ENCODE measurements at places on chromosomes 13 and 19.
A peak's percentile ranks its signal among the peaks of the same experiment; 100 is the strongest.

DNA sequence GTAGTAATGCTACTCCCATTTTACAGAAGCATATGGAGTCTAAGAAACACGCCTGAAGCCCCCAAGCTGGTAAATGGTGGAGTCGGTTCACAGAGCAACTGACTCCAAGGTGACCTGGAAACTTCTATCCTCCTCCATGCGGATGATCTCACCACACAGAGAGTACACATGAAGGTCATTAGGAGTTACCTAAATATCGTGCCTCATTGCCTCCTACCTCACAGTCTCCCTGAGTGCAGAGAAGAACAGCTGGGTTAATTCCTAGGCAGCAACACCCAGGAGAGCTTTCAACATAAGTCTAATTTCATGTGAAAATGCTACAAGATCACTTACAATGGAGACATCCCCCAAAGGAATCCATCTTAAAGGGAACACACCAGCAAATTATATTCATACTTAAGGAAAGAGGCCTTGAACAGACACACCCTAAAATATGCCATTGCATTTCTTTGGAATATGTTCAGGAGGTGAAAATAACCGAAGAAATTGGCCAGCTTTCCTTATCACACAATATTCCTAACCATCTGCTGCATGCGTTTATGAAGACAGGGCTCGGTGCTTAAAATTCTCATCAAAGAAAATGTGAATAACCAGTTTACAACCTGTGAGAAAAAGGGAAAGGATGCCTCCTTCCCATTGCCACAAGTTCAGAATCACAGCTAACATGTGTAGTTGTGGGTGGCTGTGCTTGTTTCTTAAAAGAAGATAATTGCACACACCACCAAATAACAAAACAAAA lies 203.6 kb upstream of the NBEA start:
- DNase-seq: no peak

DNA sequence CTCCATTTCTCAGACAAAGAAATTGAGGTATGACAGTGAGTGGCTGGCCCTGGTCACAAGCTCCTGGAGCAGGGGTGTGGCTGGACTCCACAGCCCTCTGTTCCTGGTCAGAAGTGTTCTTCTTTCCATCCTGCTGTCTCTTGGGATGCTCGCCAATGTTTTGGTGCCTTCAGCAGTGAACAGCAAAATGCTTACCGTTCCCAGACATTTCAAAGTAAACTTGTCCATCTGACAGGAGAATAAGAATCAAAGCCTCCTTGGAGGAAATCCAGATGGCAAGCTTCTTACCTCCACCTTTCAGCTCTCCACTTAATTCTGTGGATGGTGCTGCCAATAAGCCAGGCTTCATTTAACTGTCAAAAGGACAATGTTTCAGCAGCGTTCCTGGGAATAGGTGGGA lies 954.1 kb downstream of the UQCRFS1 start:
- DNase-seq: no peak

GRCh38 chr13:33483471-33483870 lies 197.9 kb upstream of the STARD13 start:
- DNase-seq: peak; percentile 35

- DNase-seq: peak; percentile 76
Measured at GRCh38 chr19:4444765-4445741, 12.5 kb downstream of the UBXN6 start.

DNA sequence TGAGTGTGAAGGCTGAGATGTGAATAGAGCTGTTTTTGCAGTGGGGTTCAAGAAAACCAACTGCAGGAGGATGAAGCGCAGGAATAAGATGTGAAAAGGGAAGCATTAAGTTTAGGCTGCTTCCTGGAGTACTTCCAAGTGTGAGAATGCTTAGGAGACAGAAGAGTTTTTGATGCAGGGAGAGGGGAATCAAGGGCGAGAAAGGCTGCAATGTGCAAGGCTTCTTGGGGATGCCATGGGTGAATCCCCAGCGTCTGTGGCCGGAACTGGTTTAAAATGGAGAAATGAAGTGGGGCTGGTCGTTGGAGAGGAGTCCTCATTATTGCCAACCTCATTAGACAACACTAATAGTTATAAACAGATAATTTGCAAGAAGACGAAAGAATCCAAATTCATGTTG lies 764.9 kb downstream of the LIG4 start:
- no peak for DNase-seq

DNA sequence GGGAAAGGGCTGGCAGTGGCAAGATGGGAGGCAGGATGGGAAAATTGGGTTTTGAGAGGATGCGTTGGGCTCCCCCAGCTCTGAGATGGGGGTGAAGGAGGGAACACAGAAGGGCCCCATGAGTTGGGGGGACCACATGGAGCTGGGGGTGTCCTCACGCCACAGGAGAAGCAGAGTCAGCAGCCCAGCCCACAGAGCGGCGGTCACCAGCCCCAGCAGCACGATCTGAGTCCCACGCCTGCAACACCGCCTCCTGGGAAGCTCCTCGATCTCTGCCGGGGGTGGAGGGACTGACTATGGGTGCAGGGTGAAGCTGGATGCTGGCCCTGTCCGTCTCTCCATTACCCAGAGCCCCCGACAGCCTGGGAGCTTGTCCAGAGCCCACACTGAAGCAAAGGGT lies 3.3 kb downstream of the FCER2 start:
- DNase-seq: peak; percentile 73

DNA sequence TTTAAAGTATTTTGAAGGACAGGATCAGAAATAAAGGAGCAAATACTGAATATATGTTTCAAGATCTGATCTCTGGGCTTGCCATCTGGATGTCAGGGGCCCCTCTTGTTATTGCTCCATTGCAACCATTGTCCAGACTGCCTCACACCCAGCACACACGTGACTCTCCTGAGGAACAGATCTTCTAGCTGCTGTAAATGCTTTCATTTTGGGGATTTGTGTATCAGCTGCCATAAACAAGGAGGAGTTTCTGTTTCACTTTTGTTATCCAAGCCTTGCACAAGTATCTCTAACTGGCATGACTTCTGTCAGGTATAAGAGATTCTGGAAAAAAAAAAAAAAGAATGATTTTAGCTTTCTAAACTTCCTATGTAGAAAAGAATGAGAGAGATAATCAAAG lies 1624.1 kb upstream of the PRR20A start:
- no peak for DNase-seq

DNA sequence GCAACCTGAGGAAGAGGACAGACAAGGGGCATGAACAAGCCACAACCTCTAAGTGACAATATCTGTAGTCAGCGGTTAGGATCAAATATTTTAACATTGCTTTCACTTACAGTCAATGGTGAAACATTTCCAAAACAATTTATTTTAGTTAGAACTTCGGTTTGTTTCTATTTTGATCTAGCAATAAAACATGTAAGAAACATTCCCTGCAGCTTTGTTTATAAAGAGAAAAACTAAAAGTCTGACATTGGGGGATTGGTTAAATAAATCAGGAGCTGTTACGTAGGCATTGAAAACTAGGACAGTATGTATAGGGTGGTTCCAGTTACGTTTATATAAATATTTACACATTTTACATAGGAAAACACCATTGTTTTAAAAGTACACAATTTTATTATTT lies 3.4 kb downstream of the URI1 start:
- DNase-seq: peak; percentile 44

- DNase-seq: no peak
Measured at GRCh38 chr13:26071691-26072090, 19.9 kb upstream of the SHISA2 start.

DNA sequence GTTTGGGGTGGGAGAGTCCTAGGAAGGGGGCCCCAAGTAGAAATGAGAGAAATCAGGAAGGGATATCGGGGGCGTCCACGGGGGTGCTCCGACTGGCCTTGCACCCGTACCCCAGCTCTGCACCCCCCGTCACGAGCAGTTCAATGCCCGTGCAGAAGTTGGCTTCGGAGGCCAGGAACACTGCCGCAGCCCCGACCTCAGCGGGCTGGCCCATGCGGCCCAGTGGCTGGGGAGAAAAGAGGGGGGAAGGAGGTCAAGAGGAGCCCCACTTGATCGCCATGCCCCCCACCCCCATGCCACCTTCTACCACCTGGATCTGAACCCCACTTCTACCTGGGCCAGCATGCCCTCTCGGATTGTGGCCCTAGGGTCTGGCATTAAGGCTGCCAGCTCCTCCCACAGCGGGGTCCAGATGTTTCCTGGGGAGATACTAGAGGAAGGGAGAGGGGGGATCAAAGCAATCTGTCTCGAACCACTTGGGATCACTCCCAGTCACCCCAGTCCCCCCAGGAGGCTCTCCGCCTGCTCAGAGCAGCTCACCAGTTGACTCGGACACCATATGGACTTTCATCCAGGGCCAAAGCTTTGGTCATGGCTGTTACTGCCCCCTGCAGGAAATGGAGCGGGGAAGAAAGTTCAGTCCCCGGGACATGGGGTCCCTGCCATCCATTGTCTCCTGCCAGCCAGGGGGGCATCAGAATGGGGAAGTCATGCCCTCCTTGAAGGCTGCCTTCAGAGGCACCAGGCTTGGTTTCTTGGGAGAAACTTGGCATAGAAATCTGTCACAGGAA lies 2.5 kb upstream of the BCAT2 start:
- peak; percentile 75 for DNase-seq

GRCh38 chr19:46493236-46494145 lies 2.2 kb downstream of the PNMA8B start:
- peak; percentile 93 for DNase-seq

DNA sequence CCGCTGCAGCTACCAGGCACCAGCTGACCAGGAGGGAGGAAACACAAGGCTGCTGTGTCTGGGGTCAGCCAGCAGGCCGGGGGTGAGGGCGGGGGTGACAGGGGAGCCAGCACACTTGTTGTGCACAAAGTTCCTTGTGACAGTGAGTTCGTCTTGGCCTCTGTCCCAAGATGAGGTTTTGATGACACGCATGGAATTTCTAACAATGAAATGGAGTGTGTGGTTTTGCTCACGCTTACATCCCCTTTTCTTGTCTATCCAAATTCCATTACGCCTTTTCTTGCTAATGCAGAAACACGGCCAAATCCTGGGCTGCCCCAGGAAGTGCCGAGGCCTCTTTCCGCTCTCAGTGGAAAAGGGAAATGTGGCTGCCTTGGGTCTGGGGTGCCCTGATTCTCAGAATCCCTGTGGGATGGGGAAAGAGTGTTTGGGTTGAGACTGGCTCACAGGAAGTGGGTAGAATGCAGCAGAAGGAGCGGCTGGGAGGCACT lies 73.8 kb downstream of the GADD45B start:
- DNase-seq: peak; percentile 98

DNA sequence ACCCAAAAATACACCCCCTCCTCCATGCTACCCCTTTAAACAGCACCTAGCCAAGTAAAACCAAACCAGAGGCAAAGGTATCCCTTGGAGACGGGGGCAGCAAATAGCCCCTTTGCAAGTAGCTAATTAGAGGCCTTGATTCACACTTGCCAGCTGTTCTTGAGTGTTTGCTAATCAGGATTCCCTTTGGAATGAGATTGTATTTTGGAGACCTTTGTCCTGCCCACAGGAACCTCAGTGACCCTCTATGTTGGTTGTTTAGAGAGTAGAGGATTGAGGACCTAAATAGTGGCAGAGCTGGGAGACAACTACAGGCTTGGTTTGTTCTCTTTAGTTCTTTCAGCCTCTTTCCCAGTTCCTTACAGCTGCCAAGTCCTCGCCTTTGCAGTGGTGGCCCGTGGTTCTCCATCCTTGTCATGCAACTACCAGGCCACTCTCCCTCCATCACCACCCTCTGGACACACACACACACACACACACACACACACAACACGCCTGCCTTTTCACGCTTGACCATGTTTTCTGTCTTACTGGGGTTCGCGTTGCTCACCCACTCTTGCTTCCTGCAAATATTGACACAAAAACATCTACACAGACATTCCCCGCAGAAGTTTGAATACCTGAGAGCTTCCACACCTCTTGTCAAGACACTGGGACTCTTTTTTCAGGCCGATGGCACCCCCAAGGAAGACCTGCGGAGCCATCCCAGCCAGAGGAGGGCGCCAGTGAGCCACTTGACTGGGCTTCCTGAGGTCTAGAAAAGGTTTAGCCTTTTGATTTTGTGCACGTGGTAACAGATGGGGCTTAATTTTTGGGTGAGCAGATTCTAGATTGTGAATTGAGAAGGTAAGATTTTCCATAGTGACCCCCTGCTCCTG lies 80.0 kb upstream of the GPR183 start:
- no peak for DNase-seq

DNA sequence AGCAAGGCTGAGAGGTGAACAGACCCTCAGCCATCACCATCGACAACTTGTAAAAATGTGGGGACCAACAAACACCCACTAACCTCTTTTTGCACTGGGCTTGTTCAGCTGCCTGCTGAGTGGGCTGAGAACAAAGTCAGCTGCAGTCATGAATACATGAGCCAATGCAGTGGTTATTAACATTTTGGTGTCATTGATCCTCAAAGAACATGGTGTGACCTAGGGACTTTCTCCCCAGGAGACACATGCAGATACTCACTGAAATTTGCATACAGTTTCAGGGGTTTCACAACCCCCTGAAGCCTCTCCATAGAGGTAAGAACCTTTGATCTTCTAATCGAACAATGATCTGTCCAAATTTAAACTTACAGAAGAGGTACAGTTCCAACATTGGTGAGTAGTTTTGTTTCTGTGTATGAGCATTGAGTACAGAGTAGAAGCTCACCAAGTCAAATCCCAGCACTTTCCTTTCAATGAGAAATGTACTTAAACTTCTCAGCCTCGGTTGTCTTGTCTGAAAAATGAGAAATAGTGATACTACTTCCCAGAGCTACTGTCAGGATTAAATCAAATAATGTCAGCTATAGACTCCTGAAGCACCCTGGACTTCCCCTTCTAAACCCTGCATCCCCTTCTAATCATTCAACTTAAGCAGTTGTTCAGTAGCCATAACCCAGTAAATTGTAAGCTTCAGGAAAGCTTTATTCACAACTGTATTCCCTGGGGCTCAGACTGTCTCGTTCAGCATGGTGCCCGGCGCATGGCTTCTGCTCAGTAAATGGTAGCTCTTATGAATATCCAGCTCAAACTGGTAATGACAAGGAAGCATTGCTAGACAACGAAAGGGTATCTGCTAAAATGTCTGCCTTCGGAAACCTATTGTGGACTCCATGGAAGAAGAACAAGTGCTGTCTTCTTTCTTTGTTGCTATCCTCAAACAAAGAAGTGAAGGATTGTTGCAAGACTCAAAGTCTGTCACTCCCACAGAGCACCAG lies 148.7 kb downstream of the FOXO1 start:
- no peak for DNase-seq

DNA sequence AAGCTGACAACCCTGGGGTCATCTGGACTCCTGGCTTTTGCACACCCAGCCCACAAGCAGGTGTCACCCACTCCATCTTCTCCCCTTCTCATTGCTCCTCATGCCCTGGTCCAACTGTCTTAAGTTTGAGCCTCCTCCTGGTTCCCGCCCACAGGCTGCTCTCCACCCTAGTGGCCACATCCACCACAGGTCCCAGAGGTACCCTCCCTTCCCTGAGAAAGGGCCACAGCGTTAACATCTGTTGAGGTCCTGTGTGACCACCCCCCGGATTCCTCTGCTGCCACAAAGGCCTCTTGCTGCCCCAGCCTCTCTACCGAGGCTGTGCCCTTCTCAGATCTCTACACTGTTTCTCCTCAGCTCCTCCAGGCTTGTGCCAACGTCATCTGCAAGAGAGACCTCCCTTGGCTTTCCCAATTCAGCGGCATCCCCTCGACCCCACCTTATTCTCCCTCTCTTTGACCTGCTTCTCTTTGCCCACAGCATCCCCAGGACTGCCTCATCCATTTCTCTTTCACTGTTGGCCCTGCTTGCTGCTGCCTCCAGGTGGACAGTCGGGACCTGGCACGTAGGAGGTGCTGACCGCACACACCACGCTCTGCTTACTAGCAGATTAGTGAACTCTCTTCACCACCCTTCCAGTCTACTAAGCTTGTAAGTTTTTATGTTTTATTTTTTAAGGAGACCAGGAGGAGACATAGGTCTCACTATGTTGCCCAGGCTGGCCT lies 33.3 kb downstream of the SUGP2 start:
- peak; percentile 79 for DNase-seq

- DNase-seq: no peak
Measured at GRCh38 chr13:74682746-74683145, 548.5 kb upstream of the KLF12 start.

- no peak for DNase-seq
Measured at GRCh38 chr13:39941911-39942551, 286.6 kb downstream of the COG6 start.
